ENCODE measurements at places on chromosomes 16 and 17. TPM values are rescaled to one million over a fixed set of nuclear protein-coding genes. Genes with fewer than 3 reads are reported as not detected.

The MYO15A gene
- not detected for total RNA-seq

The VMO1 gene
- 0.17 TPM for total RNA-seq

The PRDM7 gene
- not detected for total RNA-seq

The SEPTIN1 gene
- total RNA-seq = 0.17 TPM

The FAM171A2 gene
- 9.6 TPM for total RNA-seq

The TMED6 gene
- total RNA-seq = not detected

DNA sequence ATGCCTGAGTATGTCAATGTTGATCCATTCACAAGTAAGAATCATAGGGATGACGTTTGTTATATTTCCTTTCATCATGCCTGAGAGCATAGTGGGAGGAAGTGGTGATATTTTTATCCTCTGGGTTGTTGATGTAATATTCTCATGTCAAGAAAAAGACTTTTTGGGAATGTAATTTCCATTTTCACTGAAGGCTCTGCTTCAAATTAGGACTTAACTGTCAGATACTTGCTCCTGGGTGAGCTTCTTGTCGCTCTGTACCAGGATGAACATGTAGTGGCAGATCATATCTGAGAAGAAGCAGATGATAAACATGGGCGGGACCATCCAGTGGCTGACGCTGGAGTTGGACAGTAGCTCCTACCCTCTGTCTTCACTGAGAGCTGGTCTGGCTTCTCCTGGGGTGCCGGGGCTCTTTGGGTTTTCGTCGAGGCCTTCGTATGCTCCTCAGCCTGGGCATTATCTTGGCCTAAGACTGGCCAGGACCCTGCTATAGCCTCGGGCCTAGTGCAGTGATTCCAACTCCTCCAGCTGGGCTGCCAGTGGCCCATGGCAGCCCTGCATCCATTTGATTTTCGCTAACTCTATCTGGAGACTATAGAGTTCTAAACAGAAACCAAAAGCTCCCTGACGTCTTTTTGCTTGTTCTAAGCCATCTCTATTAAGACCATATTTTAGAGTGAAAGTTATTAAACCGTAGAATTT is 19.7 kb downstream of the CYB5B start:
- peak; percentile 40 for DNase-seq

GRCh38 chr17:57391076-57391825 is 134.9 kb downstream of the MSI2 start:
- peak; percentile 79 for DNase-seq

DNA sequence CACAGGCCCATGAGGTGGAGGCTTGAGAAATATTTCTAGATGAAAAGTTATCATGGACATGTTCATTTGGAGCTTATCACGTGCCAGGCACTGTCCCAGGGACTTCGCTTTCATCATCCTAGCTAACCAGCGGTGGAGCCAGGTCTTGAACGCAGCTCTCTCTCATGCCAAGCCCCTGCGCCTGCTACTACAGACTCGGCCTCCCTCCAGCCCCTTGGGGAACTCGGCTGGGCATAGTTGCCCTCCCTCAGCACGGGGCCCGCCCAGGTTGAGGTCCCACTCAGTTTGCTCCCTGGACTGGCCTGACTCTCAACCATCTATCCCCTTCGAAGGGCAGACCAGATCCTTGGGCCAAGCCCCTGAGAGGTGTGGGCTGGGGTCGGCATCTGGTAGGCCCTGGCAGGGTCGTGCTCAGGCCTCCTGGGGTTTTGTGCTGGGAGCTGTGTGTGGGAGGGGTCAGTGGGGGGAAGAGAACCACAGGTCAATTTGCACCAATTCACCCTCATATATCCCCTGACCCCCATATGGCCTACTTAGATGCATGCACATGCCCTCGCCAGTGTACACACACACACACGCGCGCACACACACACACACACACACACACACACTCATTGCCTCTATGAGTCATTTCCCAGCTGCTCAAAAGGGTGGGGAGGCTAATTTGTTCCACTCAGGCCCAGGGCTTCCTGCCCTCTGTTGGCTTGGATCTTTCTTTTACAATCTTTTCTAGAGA is 12.1 kb upstream of the SCN4A start:
- peak; percentile 92 for DNase-seq

DNA sequence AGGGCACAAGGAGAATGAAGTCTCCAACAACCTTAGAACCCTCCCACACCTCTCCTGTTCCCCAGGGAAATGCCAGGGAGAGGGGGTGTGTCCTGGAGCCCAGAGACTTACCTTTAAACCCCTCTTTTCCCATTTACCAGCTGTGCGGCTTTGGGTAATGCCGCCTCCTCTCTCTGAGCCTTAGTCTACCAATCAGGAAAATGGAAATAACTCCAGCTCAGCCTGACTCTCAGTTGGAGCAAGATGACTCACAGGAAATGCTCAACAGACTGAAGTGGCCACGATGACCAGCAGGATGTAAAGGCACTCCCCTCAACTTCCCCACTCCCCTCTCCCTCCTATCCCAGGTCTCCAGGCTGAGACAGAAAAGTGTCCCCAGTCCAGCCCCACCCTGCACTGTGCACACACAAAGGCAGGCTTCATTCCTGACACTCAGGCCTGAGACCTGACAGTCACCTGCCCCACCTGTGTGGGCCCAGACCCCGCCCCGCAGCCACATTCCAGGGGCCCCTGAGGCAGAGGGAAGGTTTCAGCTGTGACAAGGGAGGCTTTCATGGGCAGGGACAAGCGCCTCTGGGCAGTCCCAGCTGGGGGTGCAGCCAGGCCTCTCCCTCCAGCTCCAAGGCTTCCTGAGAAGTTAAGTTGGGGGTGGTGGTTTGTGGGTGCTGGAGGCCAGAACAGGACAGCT is 3.0 kb upstream of the KRT15 start:
- peak; percentile 70 for DNase-seq

DNA sequence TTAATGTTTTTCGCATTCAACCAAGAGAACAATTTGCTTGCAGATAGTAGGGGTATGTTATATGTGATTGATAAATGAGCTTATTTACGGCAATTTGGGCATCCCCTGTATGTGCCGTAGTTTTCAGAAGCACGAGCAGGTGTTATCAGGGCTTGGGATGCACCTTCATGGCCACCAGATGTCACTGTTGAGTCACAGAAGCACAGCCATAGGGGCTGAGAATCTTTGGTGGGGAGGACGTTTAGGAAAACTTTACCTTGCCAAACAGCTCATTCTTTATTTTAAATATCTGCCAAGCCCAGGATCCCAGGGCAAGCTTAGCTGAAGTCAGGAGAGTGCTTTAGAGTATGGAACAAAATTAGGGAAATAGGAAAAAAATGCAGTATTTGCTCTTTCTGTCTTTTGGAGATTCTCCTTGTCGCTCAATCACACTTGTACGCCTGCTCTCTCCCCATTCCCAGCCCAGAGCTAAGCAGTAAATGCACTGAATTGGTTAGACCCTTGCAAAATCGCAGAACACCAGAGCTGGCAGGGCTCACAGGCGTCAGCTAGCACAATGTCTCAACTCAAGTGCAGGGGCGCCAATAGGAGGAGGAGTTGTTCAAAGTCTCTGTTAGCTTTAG is 93.6 kb upstream of the MPHOSPH6 start:
- peak; percentile 40 for DNase-seq

GRCh38 chr16:280991-281659 is 734 bp downstream of the ARHGDIG start:
- DNase-seq = no peak

- no peak for DNase-seq
Observed at GRCh38 chr16:3347586-3347985, 8.1 kb upstream of the OR2C1 start.

DNA sequence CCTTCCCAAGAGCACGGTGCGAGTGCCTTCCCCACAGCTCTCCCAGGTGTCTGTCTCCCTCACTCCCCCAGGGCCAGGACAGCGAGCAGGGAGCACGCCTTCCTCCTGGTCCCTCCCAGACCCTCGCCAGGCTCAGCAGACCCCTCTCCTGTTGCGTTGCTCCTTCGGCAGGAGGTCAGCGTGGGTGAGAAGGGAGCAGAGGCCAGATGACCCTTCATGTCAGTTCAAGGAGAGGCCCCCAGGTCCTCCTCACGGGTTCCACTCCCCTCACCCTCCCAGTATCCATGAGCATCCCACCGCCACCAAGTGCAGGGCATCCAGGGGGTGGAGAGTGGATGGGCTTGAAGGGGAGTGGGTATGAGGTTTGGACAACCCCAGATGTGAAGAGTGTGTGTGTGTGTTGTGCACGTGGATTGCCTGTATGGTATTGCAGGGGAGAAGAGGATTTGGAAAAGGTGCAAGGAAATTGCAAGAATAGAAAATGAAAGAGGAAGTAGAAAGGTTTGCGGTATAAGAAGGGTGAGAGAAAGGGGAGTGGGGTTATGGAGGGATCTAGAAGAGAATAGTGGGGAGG is 17.7 kb downstream of the SGCA start:
- DNase-seq = no peak

GRCh38 chr17:753418-753817 is 1.4 kb upstream of the GEMIN4 start:
- no peak for DNase-seq

DNA sequence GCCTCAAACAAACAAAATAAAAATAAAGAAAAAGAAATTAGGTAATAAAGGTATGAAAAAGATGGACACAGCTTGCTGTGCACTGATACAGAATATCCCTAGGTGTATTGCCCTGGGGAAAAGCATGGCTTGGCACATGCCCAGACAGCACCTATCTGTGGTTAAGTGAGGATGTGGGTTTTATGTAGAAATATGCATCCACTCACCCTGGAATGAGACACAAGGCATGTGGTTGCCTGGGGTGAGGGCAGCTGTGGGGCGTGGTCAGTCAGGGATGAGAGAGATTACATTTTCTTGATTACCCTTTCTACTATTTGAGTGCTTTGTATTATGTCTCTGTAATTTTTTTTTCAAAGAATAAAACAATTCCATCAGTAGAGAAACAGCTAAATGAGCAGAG is 6.9 kb downstream of the PLLP start:
- peak; percentile 87 for DNase-seq

- DNase-seq = no peak
Observed at GRCh38 chr17:82497483-82498405, 21.8 kb upstream of the FOXK2 start.

DNA sequence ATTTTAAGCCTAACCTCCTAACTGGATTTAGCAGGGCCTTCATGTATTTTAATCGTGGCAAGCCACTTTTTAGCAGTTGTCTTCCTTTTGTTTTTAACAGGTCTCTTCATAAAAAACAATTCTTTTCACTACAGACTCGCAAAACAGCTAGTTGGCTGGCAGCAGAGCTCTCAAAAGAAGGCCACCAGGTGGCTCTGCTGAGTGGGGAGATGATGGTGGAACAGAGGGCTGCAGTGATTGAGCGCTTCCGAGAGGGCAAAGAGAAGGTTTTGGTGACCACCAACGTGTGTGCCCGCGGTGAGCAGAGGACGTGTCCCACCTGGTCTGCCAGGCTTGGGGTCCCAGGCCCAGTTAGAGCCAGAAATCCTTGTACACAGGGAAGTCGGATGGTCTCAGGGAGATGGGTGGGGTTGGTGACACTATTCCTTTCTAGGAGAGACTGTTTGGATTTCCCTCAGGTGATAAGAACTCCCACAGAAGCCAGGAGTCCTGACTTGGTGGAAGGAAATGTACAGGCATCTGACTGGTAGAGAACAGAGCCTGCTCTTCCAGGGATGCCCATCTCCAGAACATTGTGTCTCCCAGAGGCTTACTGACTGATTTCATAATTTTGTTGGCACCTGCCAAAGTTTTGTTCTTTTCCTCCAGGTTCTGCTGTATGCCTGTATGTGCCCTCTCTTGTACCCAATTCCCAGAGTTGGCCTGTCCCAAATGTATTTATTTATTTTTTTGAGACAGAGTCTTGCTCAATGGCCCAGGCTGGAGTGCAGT is 14.9 kb upstream of the DDX19A start:
- no peak for DNase-seq

DNA sequence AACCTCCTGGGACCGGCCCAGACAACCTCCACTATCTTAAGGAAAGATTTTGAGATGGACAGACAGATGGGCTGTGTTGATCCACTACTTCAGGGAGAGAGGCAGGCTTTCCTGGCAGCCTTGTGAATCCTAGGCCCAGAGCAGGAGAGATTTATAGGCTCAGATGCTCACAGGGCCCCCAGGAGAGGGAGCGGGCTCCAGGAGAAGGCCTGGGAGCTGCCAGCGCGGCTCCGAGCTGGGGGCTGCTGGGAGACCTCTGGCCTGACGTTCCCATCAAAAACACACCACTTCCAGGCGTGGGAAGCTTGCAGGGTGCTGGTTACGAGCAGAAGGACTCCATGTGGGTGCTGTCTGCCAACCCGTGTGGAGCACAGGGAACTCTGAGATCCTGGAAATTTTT is 53.2 kb downstream of the MYH11 start:
- DNase-seq = no peak

GRCh38 chr17:72591289-72592241 is 470.7 kb downstream of the SOX9 start:
- peak; percentile 37 for DNase-seq

DNA sequence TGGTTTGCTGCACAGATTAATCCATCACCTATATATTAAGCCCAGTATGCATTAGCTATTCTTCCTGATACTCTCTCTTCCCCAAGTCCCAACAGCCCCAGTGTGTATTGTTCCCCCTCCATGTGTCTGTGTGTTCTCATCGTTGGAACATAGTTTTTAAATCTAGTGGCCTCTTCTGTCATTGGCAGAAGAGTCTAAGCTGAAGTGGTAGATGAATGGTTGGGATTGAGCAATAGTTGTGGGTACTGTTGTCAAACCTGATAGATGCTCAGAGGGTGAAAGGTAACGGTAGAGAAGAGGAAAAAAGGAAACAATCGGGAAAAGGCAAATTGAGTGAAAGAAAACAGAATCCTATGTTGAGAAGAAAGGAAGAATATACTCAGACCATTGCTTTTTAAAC is 29.9 kb downstream of the MAP3K3 start:
- no peak for DNase-seq

DNA sequence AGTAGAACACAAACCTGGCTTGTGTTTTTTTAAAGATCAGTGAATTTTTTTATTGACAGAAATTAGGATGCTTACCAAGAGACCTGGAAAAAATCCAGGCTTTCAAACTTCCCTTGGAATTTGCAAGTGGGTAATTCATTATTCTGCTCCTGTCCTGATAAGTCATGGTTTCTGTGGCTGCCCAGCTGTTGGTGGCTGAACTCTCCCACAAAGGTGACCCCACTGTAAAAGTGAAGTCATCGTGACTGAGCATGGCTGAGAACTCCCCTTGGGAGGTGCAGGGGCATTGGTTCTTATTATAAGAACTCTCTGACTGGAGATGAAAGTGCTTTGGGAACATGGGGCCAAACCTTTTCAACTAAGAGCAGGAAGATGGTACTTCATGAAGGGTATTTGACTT is 46.6 kb upstream of the TANC2 start:
- peak; percentile 94 for DNase-seq

GRCh38 chr16:14658063-14658462 is 25.3 kb downstream of the BFAR start:
- DNase-seq = peak; percentile 72

DNA sequence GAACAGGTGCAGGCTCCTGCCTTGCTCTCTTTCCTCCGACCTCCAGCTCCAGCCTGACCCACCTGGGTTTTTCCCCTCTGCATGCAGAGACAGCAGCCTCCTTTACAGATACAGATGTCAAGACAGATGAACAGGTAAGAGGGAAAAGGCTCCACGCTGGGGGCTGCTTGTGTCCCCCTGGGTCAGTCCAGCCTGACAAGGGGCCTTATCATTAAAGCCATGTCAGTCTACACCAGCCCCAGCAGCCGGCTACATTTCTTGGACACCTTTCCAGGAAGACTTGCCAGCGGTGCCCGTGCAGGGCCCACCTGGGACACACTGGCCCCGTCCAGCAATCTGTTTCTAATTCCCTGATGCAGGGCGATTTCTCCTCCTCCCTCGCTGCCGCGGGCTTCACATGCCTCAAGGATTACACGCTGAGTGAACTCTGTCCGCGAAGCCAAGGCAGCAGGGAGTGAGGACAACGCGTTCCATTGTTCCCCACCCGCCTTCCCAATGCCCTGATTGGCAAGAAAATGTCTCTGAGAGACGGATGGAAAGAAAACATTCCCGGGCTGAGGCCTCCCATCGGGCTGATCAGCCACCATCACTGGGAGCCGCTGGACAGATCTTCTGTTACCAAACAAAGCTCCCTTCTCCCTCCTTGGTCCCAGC is 184.7 kb downstream of the C16orf95 start:
- peak; percentile 13 for DNase-seq

All from LHCN-M2 (cell line).